Activated CD8-positive, alpha-beta memory T cell treated with anti-CD3 and anti-CD28 coated beads for 4 hours (primary cell): ENCODE measurements at places on chromosomes 6 and 20.

GRCh38 chr20:38196592-38196991 lies 31.5 kb upstream of the TGM2 start:
- DNase-seq, result no peak

- DNase-seq, result no peak
Observed at GRCh38 chr6:14316651-14317386, 199.2 kb downstream of the CD83 start.

- DNase-seq, result no peak
Observed at GRCh38 chr20:62149532-62150309, 6.2 kb downstream of the SS18L1 start.

- no peak for DNase-seq
Observed at GRCh38 chr20:62216636-62217566, 3.2 kb downstream of the HRH3 start.

DNA sequence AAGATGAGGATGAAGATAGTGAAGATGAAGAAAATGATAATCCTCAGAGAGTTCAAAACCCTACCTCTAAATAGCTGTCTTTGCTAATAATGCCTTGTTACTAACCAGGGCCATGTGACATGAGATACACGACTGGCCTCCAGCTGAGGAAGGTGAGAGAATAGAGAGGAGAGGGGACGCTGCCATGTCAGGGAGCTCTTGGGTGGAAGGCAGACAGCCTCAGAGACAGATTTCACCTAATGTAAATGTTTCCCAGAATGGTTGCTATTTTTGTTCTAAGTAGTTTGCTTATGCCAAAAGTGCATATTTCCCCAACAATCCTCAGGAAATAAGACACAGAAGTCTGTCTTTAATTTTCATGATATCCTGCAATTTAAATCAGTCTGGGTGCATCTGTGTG lies 138.4 kb downstream of the ELOVL4 start:
- DNase-seq, result no peak

DNA sequence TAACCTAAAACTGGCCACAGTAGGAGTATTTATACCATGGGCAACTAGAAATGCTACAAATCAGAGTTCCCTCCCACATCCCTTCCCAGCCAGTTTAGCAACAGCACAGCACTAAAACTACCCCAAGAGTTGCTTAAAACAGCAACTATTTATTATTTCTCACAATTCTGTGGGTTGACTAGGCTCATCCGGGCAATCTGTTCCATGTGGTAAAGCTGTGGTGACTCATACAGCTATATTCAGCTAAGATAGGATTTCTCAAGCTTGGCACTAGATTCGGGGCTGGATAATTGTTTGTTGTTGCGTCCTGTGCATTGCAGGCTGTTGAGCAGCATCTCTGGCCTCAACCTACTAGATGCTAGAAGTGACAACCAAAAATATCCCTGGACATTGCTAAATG lies 8.6 kb upstream of the HECA start:
- DNase-seq, result no peak

- no peak for DNase-seq
Observed at GRCh38 chr6:134564705-134565104, 246.8 kb upstream of the SGK1 start.

GRCh38 chr6:16277101-16277981 lies 39.0 kb downstream of the GMPR start:
- DNase-seq, result no peak

GRCh38 chr6:70312165-70312745 lies 9.4 kb upstream of the COL9A1 start:
- no peak for DNase-seq

DNA sequence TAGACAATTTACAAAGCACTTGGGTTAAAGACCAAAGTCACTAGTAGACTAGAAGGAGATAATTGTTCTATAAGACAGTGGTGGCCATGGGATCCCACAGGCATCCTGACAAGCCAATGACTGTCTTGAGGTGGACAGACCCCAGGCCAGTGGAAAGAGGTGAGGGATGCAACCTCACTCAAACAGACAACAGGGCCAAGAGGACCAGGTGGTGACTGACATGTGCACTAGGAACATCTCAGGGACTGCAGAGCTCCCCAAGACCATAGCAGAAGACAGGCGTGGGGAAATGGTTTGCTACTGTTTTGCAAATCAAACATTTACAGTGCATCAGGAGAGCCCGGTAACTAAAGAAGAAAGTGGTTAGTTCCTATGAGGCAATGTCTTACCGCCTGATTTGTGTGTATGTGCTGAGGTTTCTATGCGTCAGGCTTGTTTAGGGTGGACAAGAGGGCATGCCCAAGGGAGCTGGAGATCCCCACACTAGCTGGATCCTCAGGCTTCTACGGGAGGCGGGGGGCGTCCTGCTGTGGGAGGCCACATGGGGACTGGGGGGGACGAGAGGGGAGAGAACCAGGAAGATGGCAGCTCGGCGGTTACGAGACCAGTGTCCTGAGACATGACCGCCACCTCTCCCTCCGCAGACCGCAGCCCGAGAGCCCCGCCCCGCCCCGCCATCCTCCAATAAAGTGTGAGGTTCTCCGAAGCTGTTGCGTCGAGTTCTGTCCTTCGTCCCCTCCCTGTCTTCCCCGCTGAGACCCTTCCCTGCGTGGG lies 623 bp upstream of the MRPS26 start:
- peak; percentile 15 for DNase-seq

DNA sequence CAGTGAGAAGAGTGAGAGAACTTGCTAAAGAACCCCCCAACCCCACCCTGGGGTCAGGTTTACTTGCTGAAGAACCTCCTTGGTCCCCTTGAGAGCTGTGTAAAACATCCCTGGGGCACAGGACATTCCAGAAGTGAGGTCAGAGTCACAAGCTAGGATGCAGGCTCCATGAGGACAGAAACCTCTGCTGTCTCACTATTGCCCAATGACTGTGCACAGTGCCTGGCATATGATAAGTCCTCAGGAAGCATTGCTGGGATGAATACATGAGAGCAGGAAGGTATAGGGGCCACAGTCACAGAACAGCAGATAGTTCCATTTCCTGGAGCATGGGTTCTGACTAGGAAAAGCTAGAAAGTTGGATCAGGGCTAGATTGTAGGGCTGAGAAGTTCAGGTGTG lies 18.4 kb downstream of the NT5E start:
- no peak for DNase-seq

DNA sequence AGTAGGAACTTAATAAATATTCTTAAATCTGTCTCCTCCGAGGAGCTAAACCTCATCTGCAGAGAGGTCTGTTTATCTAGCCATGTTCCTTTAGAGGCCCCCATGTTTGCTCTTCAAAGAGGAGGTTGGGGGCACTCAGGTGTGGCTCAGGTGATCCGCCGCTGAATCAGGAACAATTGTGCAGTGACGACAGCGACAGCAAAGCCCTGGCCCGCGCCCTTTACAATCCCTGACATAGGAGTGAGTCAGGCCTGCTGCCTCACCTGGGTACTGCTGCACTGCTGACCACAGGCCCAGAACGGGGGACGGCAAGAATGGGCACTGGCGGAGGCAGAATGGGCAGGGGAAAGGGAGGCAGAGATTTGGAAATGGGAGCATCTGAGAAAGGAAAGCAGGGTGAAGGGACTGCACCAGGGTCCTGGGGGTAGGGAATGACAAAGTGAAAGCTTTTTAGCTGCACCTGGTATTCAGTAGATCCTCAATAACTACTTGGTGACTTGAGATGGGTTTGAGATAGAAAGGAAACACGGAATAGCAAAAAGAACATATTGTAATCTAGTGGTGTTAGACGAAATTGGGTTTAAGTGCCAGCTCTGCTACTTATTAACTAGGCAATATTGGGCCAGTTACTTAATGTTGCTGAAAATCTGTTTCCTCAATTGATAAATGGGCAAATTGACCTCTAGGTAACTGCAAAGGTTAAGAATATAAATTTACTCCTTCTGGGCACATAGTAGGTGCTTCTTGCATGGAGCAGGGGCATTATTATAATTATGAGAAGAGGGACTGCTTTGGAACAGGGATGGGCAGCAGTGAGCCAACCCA lies 5.4 kb upstream of the IER3 start:
- no peak for DNase-seq

GRCh38 chr20:63739130-63740069 lies at the start of gene SLC2A4RG:
SLC2A4RG (plus strand) TSS chr20:63739776; CDS start chr20:63739913, 137 bp downstream.
- no peak for DNase-seq

DNA sequence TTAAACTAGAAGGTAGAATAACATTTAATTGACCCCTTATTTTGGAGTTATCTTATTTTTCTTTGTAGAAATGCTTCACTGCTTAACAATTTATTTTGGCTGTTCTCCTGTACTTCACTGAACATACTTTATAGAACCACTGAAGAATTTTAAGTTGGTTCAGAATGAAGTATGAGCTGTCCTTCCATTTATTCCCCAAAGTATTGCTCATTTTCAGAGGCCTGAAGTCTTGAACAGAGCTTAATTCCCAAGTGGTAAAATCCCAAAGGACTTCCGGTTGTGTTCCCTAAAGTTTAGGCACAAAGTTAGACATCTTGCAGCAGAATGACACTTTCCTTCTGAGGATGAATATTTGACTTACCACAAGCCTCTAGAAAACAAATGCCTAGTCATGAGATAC lies 233.3 kb downstream of the TINAG start:
- DNase-seq, result no peak

- DNase-seq, result no peak
Observed at GRCh38 chr6:70538376-70538775, 28.4 kb upstream of the SDHAF4 start.

GRCh38 chr6:6560909-6561308 lies 27.6 kb upstream of the LY86 start:
- DNase-seq, result no peak

GRCh38 chr20:5658912-5659345 lies 91.3 kb upstream of the SHLD1 start:
- no peak for DNase-seq

GRCh38 chr6:46909371-46909770 lies 12.4 kb downstream of the ADGRF5 start:
- no peak for DNase-seq

DNA sequence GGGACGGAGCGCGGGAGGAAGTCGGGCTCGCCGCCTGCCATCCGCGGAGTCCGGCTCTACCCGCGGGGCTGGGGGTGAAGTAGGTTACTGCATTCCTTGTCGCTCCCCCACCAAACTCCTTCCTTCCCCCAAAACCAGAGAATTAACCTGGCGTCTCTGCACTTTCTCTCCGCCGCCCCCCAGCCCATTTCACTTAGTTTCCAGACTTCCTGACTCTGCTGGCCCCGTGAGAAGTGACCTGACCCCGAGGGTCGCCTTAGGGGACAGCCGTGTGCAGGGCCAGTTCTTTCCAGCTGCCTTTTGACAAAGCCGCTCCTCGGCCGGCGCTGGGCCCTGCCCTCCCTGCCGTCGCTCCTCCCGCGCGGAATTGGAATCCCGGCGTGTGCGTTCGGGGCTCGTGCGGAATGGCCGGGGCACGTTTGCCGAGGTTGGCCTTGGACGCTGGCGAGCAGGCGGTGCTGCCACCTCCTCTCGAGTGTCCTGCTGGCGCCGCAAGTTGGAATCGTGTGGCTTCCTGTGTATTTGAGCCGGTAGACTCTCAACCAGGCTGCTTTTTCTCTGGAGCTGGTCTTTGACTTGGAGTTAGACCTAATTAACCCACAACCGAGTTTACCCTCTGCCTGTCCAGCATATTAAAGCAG lies 650 bp downstream of the DCBLD1 start:
- no peak for DNase-seq

DNA sequence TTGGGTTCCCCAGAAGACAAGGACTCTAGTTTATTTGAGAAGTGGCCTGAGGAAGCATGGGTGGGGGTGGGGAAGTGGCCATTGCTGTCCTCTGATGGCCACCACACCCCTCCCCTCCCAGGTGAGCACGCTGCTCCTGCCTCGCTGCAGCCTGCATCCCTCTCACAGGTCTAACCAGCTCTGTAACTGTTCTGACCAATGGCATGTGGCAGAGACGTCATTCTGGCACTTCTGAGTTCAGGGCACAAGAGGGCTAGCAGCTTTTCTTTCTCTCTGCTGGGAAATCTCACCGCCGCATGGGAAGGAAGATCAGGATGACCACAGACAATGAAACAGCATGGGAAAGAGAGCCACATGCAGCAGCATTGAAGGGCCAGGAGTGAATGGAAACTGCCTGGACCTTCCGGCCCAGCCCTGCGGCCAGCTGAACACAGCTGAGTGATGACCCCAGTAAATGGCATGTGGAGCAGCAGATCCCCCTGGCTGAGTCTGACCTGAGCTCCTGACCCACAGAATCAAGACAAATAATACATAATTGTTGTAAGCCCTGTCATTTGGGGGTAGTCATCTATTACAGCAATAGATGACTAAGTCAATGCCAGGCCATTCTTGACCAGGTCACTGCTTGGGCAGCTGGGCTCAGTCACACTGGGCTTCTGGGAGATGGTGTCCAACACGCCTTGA lies 179.8 kb downstream of the LINC00237 start:
- no peak for DNase-seq

DNA sequence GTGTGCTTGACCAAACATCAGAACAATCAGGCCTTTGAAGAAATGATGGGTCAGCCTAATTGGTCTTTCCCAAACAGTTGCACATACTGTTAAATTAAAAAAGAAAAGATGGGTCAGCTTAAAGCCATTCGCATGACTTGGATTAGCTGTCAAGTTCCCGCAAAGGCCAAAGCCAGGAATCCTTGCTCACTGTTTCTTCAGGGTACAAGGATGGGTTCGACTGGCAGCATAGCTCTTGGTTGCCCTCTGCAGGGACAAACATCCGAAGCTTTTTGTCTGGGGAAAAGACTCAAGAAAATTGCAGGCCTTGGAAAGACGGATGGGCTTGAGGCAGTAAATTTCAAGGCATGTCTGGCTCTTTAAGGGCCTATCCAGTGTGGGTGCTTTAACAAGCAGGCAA lies 168.0 kb downstream of the HDGFL1 start:
- DNase-seq, result no peak

DNA sequence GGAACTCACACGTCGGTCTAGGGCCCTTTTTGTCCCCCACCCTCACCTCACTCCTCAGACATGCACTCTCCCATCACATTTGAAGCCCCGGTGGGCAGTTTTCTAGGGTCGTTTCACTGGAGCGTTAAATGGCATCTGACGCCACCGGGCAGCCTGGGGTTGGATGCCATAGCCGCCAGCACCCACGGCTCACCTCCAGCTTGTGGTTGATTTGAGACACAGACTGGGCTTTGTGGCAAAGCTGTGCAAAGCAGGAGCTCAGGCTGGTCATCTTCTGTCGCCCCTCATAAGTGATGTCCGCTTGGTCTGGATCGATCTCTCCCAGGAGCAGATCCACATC lies 530 bp downstream of the GOPC start:
- DNase-seq, result no peak

DNA sequence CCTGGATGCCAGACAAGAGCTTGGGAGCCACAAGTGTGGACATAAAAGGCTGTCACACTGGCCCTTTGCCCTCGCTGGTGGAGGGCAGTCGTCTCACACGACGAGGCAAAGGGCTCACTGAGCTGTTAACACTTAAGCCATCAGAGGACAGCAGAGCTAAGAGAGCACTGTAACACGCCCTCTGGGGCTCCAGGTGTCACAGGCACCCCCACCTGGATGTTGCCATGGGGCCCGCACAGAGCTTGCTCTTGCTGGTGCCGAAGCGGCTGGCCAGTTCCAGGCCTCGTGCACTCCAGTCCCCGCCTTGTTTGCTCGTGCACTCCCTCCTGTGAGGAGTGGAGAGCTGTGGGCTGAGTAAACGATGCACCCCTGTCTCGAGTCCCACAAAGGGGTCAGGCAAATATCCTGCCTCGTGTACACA lies 37.4 kb downstream of the SLC35D3 start:
- no peak for DNase-seq
